ENCODE measurements at places on chromosomes 3 and 15.

DNA sequence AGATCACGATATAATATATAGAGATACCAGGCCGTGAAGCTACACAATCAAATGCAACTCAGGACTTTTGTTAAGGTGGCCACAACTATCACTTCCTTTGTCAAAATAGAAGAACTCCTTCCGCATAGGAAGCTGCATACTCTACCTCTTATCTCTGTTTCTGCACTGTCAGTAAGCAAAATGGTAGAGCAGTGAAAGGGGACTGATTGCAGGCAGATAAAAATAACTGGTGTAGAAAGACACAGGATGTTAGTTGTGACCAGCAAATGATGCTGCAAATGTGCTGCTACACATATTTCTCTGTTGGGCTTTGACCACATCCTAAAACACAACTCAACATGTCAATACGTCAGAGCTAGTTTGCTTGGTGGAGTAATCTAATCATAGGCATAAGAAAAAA, 16.3 kb upstream of the TRAT1 start:
- H3K36me3 ChIP-seq = no peaks in the 10 kb centered on the region
- no peak for DNase-seq
- H3K4me1 ChIP-seq = peaks cover 18% of the 10 kb centered on the region
- no peak overlapping the region for H3K27ac ChIP-seq
- no peaks in the 10 kb centered on the region for H3K27me3 ChIP-seq
- H3K4me3 ChIP-seq = no peak overlapping the region

- H3K27me3 ChIP-seq = no peaks in the 10 kb centered on the region
- no peak for DNase-seq
- no peaks in the 10 kb centered on the region for H3K36me3 ChIP-seq
Observed at GRCh38 chr3:170485294-170485693, 66.6 kb downstream of the CLDN11 start.

DNA sequence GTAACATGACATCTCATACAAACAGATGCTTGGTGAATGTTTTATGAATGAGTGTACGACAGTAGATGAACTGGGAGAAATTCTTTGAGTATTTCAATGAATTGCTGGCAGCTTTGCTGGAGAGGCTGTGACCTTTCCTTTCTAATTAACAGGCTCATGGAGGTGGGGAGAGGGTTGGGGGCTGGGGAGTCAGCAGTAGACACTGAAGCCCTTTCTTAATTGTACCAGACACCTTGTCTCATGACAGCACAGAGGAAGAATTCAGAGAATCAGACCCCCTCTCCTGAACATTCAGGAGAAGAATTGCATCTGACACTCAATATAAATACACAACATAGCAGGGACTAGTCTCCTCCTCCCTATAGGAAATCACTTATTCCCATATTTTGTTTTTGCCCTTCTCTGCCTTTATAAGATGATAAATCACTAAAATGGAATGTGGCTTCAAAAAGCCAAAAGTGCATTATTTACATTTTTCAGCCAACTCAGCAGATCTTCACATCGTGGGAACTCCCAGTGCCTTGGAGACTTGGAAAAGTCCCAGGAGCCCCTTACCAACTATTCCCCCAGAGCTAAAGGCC, 66.2 kb upstream of the TPM1 start:
- DNase-seq = no peak
- H3K4me1 ChIP-seq = peaks cover 15% of the 10 kb centered on the region
- no peaks in the 10 kb centered on the region for H3K36me3 ChIP-seq
- H3K4me3 ChIP-seq = no peak overlapping the region
- no peaks in the 10 kb centered on the region for H3K27me3 ChIP-seq
- no peak overlapping the region for H3K27ac ChIP-seq

- H3K4me3 ChIP-seq = no peak overlapping the region
- no peak for DNase-seq
- H3K27me3 ChIP-seq = no peaks in the 10 kb centered on the region
- H3K4me1 ChIP-seq = peaks cover 3% of the 10 kb centered on the region
- H3K27ac ChIP-seq = peak overlapping the region; percentile 27
Observed at GRCh38 chr3:189467451-189467850, 163.7 kb upstream of the TP63 start.

GRCh38 chr15:91209318-91209717, 109.3 kb downstream of the SV2B start:
- no peak overlapping the region for H3K4me3 ChIP-seq
- H3K4me1 ChIP-seq = peaks cover 7% of the 10 kb centered on the region
- peaks cover 46% of the 10 kb centered on the region for H3K27me3 ChIP-seq
- no peak overlapping the region for H3K27ac ChIP-seq
